WTC11 (cell line): ENCODE measurements at places on chromosomes 5 and 9. TPM values are rescaled to one million over a fixed set of nuclear protein-coding genes. Genes with fewer than 3 reads are reported as not detected.
A peak's percentile ranks its signal among the peaks of the same experiment; 100 is the strongest.

Gene RPL12
- total RNA-seq: 1,902 to 2,162 TPM (median 2,101 TPM) in 3 replicates

GRCh38 chr9:110464321-110464720 lies 115.2 kb downstream of the SVEP1 start:
- no peak for DNase-seq

GRCh38 chr9:33924978-33925797 lies 108.2 kb downstream of the UBE2R2 start:
- DNase-seq: peak; percentile 69

DNA sequence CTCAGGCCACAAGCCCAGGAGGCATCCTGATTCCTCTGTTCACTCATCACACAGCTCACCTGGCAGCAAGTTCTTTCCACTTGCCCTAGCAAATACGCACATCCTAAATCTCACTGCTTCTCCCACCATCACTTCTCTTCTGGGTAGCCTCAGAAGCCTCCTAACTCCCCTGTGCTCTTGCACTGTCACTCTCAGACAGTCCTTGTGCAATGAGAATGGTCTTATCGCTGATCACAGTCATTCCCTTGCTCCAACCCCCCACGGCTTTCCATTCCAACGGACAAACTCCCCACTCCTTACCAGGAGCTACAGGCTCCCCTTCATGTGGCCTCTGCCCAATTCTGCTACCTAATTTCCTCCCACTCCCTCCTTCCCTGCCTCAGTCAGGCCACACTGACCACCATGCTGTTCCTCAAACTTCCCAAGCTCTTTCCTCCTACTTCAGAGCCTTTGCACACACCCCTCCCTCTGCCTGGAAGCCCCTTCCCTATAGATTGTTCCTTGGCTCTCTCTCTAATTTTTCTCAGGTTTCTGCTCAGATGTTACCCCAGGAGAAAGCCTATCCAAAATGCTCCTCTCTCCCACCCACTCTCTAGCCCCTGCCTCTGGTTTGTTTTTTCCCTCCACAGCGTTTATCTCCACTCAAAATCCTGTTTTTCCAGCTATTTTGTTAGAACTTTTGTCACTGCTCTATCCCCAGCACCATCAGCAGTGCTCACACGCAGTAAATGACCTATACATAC lies 34.1 kb upstream of the TNFAIP8 start:
- DNase-seq: no peak

Gene SHISAL2B
- total RNA-seq: 11.1 to 15.2 TPM (median 14.8 TPM) in 3 replicates
